HCT116 (cell line): ENCODE measurements at places on chromosomes 5 and 9. TPM values are rescaled to one million over a fixed set of nuclear protein-coding genes. Genes with fewer than 3 reads are reported as not detected.

GABRP gene
- not detected for total RNA-seq

PCDHB16 gene
- total RNA-seq = not detected

SLC25A2 gene
- 0.42 TPM for total RNA-seq

KLHL3 gene
- not detected for total RNA-seq

MARCHF3 gene
- 2.3 TPM for total RNA-seq

PGM5 gene
- total RNA-seq = 0.15 TPM

CDC25C gene
- 19.3 TPM for total RNA-seq

SPATA31A3 gene
- not detected for total RNA-seq

PCDHB8 gene
- total RNA-seq = not detected

PTCH1 gene
- total RNA-seq = 15.2 TPM

SERF1A gene
- 3.7 TPM for total RNA-seq

ADRB2 gene
- total RNA-seq = 0.25 TPM
